ENCODE measurements at places on chromosomes 5 and 9. TPM values are rescaled to one million over a fixed set of nuclear protein-coding genes. Genes with fewer than 3 reads are reported as not detected.

Gene SLCO6A1
- total RNA-seq = 0.94 TPM

Gene RNF130
- total RNA-seq = 78.0 TPM

Gene IFNA2
- total RNA-seq = not detected

Gene CCL27
- 0.31 TPM for total RNA-seq

Gene KIF4B
- total RNA-seq = 0.16 TPM

Gene CDX1
- not detected for total RNA-seq

Gene ZBED3
- 2.2 TPM for total RNA-seq

Gene SARDH
- 2.5 TPM for total RNA-seq

Gene IL31RA
- total RNA-seq = 0.16 TPM

Gene SLC2A6
- total RNA-seq = 17.2 TPM

Gene SPINK7
- not detected for total RNA-seq

Gene FBP1
- not detected for total RNA-seq

Gene CYLC2
- not detected for total RNA-seq

Gene CARTPT
- total RNA-seq = not detected

Gene GLRX
- total RNA-seq = 9.8 TPM

Gene FAT2
- 0.31 TPM for total RNA-seq

Gene HACD4
- total RNA-seq = 0.94 TPM

Gene PCDHGB3
- total RNA-seq = 12.3 TPM

Gene PDCD1LG2
- 0.62 TPM for total RNA-seq

Gene GRIN1
- total RNA-seq = 31.2 TPM

Gene CCL28
- 0.47 TPM for total RNA-seq

Gene PCDHGA2
- 6.9 TPM for total RNA-seq

Gene SH3PXD2B
- 17.6 TPM for total RNA-seq

Gene PRSS3
- not detected for total RNA-seq

Gene PCDHA9
- total RNA-seq = 18.6 TPM

Gene INSL4
- not detected for total RNA-seq

Gene C5orf58
- total RNA-seq = not detected

Gene GPR150
- not detected for total RNA-seq

Gene AK6
- total RNA-seq = 22.0 TPM

Gene ANKDD1B
- total RNA-seq = 1.7 TPM

Gene GDF9
- total RNA-seq = 1.9 TPM

Gene NR5A1
- under 0.01 TPM for total RNA-seq

Gene CRHBP
- 2.3 TPM for total RNA-seq

Gene HSPB3
- total RNA-seq = 0.47 TPM

Gene MUSK
- total RNA-seq = 0.16 TPM

Gene PCSK1
- 1.6 TPM for total RNA-seq

Gene MYMK
- not detected for total RNA-seq

Gene SLC36A3
- total RNA-seq = not detected

Gene SLC45A2
- total RNA-seq = 0.16 TPM

Gene RPS23
- total RNA-seq = 3,378 TPM

Gene HCN1
- total RNA-seq = 33.8 TPM

Gene PCDHGA10
- 12.0 TPM for total RNA-seq

Gene ADGRD2
- total RNA-seq = not detected

Gene PCDHB3
- total RNA-seq = 10.3 TPM

Gene SHISAL2B
- total RNA-seq = not detected

Gene CTSL
- 40.4 TPM for total RNA-seq

Gene ANKRD34B
- 0.16 TPM for total RNA-seq

Gene IL4
- not detected for total RNA-seq

Gene IL7R
- total RNA-seq = under 0.01 TPM

Gene ARRDC3
- 413 TPM for total RNA-seq

Gene RNF180
- total RNA-seq = 102 TPM

Gene TPPP
- 16.2 TPM for total RNA-seq

Gene ZMYND19
- total RNA-seq = 17.9 TPM

Gene ARL14EPL
- not detected for total RNA-seq

Gene TICAM2
- 0.94 TPM for total RNA-seq

Gene FAM114A2
- 26.2 TPM for total RNA-seq
